Esophagus squamous epithelium (tissue), 5 donors: ENCODE measurements at places on chromosomes 4 and X.

DNA sequence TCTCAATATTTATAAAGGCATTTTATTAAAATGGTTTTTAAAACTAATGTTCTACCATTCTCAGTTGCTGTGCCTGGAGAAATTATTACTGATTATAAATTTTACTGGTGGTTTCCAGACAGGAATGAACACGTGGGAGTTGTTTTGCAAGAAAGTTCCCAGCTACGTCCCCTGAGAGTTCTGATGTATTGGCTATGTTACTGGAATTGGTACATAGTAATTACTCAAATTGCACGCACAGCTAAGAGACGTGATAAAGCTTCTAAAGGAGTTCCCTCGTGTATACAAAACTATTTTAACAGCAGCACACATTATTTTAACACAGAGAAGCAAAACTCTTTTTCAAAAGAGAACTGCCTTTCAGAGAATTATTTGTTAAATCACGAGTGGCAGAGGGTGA, 292.2 kb downstream of the NLGN4X start:
- DNase-seq, result no peak

DNA sequence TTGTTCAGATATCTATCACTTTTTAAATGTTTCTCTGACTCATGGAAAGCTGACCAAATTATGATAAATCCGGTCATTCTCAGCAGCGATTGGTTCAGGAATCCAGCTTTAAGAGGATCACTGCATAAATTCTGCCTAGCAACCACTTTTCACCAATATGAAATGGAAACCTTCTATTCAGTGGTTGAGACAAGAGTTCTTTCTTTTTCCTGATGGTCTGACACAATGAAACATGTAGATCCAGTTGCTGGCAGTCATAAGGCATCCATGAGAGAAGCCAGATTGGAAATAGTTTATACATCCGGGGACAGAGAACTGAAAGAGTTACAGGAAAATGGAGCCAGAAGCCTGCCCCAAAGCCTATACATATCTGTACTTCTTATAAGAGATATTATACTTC, 27.2 kb downstream of the MAB21L2 start:
- DNase-seq, result no peak

DNA sequence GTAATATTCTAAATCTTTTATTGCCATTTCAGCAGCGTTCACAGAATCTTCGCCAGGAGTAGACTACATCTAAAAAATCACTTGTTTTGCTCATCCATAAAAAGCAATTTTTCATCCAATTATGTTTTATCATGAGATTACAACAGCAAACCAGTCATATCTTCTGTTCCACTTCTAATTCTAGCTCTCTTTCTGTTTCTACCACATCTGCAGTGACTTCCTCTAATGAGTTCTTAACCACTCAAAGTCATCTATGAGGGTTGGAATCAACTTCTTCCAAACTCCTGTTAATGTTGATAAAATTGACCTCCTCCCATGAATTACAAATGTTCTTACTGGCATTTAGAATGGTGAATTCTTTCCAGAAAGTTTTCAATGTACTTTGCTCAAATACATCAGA, 174.4 kb upstream of the BRWD3 start:
- DNase-seq, result no peak

GRCh38 chr4:153022241-153022715, 86.2 kb downstream of the FHDC1 start:
- DNase-seq, result no peak

DNA sequence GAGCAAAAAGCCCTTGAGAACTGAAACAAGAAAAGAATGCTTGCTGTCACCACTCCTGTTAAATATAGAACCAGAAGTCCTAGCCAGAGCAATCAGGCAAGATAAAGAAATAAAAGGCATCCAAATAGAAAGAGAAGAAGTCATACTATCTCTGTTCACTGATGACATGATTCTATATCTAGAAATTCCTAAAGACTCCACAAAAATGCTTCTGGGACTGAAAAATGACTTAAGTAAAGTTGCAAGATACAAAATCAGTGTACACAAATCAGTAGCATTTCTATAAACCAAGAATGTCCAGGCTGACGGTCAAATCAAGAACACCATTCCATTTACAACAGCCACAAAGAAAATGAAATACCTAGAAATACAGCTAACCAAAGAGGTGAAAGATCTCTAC, 552.7 kb upstream of the SLIT2 start:
- DNase-seq, result no peak

DNA sequence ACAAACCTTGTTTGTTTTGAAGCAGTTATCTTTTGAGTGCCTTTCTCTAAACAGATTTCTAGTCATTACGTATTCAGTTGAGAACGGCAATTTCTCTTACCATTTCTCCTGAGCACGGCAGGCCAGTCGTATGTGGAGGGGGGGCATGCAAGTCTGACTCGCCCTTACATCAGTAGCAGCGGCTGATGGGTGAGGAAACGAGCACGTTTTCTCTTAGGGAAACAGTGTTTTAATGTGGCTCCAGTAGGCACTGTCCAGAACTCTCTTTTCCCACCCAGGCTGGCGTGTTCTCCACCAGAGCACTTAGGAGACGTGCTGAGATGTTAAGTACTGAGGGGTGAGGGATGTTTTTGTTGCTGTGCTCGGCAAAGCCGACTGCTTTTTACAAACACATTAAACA, 240.5 kb downstream of the STIM2 start:
- no peak for DNase-seq

GRCh38 chrX:19624739-19625138, 109.4 kb upstream of the MAP3K15 start:
- no peak for DNase-seq
